HT-29 (cell line): ENCODE measurements at places on chromosomes 6 and 20. TPM values are rescaled to one million over a fixed set of nuclear protein-coding genes. Genes with fewer than 3 reads are reported as not detected.

The PIGT gene
- 164 and 165 TPM in 2 replicates for total RNA-seq

The SCRT2 gene
- not detected in 2 replicates for total RNA-seq

The SEL1L2 gene
- not detected in 2 replicates for total RNA-seq

The ETV7 gene
- 0.34 and 1.3 TPM in 2 replicates for total RNA-seq

The MATN4 gene
- 0.13 and 0.46 TPM in 2 replicates for total RNA-seq

The NMBR gene
- total RNA-seq = not detected in 2 replicates

The PRSS16 gene
- 3.9 and 6.0 TPM in 2 replicates for total RNA-seq

The AGER gene
- total RNA-seq = 3.0 and 4.9 TPM in 2 replicates

The LINC00237 gene
- total RNA-seq = not detected in 2 replicates

The TCFL5 gene
- 16.1 and 17.1 TPM in 2 replicates for total RNA-seq

The UCKL1 gene
- total RNA-seq = 63.2 and 68.4 TPM in 2 replicates

The SYTL3 gene
- 0.41 and 0.94 TPM in 2 replicates for total RNA-seq

The CRISP2 gene
- total RNA-seq = not detected in 2 replicates
